ENCODE measurements at places on chromosomes 11 and 22.

DNA sequence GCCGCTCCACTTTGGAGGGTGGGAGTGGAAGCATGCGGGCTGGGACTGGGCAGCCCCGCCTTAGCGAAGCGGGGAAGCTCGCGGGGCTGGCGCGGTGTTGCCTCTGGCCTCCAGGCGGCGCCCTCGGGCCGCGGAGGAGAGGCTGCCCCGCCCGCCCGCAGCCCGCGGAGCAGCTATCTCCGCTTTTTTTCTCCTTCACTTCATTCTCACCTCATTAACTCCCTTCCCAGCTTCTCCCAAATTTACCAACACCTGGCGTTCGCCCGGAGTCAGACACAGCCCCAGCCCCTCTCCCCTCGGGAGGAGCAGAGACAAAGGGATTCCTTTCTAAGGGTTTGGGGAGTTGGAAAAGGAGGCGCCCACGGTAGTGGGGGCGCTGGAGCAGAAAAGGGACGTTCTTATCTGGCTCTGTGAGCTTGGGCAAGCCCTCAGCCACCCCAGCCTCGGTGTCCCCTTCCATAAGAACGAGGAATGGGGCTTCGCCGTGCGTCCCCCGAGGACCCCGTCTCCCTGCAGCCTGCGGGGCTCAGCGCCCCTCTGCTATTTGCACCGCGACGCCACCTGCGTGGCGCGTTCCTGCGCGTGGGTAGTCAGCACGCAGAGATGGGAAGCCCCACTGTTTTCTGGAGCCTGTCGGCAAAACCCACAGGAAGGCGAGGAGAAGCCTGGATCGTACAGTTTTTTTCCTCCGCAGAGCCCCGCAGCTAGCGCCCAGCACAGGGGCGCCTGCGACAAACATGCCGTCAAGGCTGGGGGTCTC, 1.5 kb upstream of the WNT11 start:
- DNase-seq, result peak; percentile 76

GRCh38 chr11:58075781-58076180, 45.0 kb downstream of the OR6Q1 start:
- no peak for DNase-seq

DNA sequence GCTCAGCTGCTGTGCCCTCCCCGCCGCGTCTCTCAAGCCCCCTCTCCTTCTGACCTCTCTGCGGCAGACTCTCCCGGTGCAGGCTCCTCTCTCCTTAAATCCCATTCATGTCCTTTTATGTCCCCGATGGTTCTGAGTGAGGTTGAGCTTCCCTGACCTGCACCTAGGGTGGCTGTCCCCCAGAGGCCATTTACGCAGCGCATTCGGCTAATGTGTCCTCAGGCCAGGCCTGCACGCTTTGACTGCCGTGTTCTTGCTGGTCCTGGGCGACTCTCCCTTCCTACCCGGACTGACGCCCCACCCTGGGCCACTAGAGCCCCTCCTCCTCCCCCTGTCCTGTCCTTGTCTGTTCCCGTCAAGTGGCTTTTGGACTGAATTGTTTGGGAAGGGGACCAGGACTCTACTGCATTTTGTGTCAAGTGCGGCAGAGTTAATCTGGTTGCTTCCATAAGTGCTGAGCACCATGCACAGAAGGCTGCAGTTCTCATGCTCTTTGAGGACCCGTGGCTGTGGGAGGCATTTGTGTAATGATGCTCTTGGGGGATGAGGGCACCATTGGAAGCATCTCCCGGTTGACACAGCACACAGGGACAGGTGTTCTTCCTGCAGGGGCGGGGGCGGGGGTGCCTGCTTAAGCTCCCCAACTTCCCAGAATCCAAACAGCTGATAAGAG, 37.1 kb downstream of the IGHMBP2 start:
- DNase-seq, result no peak

DNA sequence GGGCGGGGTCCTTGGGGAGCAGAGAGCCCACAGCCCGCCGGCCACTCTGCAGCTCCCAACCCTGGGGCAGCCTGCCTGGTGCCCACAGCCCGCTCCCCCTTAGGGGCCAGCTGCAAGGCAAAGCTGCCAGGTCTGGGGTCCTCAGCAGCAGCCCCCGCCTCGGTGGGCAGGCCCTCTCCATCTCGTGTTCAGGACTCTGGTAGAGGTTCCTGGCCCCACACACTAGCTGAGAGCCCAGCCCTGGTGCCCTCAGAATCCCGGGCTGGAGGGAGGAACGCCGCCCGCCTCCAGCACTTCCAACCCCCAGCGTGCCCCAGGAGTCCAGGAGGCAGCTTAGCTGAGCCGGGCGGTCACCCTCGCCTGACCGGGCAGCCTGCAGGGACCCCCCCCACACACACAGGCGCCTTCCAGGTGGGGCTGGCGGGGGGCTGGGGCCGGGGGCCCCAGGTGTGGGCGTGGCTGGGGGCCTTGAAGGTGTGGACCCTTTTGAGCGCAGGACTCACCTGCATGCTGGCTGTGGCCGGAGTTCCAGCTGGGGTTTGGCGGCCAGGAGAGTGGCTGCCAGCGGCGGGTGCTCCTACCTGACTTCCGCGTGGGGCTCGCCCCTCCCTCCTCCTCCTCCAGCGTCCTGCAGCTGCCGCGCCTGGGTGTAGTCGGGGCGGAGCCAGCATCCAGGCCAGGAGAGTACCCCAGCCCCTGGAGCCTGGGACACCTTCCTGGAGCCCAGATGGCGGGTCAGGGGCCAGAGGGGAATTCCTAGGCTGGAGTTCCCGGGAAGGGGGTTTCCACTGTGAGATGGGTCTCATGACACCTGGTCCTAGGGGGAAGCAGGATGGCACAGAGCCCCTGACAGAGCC, at the start of gene ANO9:
Gene ANO9 (minus strand): TSS at position 594 of the 857 bp plus-strand sequence. CDS start 85 bp downstream, at position 509.
- peak; percentile 53 for DNase-seq

- DNase-seq, result no peak
These were observed 10.3 kb downstream of the TRPM5 start for GRCh38 chr11:2434008-2434407.

- DNase-seq, result no peak
These were observed 21.7 kb downstream of the SLC25A17 start for GRCh38 chr22:40797427-40797826.

DNA sequence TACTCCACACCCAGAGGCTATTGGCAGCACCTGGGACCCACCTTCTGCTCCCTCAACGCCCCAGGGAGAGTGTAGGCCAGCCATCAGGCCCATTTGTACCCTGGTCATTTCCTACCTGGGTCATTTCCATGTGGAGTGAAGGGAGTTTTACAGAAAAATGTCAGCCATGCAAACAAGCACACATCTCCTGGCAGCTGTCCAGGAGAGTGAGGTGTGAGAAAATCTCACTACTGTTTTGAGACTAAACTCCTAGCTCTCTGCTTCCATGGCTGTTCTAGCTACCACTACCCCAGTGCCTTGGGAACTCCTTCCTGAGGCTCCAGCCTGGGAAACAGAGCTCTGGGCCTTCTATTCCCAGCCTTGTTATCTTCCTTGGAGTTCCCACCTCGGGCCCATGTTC, 2.8 kb upstream of the TMPRSS13 start:
- no peak for DNase-seq

DNA sequence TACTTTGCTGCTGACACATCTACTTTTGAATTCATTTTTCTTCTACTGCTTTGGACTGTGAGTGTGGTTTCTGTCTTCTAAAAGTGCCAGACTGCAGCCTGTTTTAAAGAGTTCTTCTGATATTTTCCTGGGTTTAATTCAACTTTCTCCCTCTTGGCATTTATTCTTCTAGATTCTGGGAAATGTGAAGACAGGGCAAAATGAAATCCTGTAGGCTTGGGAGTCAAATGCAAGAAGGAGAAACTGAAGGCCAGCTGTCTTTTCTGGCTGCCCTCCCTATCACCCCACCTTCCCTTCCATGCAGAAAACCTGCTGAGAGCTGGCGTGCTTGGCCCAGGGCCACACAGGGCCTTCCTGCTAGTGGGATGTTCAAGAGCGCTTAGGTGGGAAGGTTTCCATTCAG, 7.6 kb downstream of the ZNF70 start:
- no peak for DNase-seq

DNA sequence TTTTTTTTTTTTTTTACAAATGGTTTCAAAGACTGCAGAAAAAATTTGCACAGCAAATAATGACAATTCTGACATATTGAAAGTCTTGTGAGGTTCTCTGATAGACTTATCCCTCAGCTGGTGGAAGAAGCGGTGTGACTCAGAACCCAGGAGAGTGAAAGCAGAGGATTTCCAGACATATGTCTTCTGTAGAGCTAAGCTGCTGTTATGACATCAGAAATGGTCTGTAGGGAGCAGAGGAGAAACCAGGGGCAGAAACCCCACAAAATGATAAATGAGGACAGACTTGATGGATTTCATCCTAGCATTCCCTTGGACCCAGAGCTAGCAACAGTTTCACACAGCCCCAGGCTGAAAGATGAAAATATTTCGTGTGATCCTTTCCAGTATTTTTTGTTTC, 582.6 kb downstream of the METTL15 start:
- no peak for DNase-seq

GRCh38 chr11:66194391-66194790, 74.0 kb upstream of the RAB1B start:
- DNase-seq, result no peak

DNA sequence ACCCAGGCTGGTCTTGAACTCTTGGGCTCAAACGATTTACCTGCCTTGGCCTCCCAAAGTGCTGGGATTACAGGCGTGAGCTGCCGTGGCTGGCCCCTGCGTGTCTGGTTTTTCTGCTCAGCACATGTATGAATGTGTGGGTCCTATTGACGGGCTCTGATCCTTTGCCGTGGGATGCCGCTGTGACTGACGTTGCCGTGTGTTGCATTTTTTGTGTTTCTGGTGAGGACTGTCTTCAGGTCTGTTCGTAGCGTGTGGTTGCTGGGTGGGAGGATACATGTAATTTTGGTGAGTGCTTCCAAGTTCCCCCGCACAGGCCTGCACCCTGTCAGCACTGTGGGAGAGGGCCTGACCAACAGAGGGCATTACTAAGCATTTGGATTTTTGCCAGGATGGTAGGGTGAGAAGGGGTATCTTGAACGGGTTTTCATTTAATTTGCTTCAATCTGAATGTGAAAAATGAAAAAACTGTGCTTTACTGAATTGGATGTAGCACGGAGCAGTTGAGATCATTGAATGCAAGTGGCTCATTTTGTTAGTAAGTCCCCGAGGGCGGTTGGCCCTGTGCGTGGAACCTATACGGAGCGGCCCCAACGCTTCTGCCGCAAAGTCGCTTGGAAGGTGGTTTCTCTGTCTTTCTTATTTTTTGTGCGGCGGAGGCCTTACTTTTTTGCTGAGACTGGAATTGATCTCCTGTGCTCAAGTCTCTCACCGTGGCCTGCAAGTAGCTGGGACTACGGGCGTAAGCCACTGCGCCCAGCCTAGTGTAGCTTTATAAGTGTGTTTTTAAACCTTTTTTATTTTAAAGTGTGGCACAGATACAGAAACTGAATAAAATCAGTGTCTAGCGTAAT, 8.2 kb downstream of the ZBED4 start:
- DNase-seq, result no peak

DNA sequence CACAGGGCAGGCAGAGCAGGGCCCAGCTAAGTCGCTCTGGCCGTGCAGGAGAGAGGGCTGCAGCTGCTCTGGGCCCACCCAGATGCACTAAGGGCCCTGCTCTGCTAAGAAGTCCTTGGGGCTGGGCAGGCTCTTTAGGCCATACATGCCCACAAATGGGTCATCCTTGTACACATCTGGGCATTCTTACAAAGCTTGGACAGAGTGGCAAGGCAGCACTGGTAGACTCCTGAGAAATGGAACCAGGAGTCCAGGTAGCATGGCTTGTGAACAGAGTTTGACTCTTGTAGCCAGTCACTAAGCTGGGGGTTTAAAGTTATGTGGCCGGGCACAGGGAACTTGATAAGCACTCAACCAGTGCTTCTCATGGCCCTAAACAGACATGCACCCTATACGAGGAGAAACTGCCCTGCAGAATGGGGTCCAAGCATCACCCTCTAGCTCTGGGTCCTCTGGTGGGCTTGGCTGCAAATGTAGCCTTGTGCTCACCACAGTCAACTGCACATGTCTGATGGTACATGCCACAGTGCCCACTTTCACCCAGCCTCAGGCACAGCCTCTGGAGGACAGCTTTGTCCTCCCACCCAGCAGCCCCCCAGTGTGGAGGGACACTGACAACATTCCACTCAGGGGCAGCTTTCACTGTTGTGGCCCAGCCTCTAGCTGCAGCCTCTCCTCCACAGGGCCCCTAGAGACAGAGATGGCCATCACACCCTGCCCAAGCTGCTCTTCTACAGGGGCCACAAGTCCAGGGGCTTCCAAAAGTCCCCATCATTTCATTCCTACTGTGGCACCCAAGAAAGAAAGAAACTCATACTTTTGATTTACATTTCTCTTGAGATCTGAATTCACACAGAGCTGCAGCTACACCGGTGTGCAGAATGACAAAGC, 75.2 kb downstream of the DGCR2 start:
- DNase-seq, result no peak

GRCh38 chr11:128686745-128687177, 7.1 kb upstream of the FLI1 start:
- DNase-seq, result peak; percentile 57

- no peak for DNase-seq
These were observed 6.5 kb downstream of the CSNK1E start for GRCh38 chr22:38310518-38311322.

GRCh38 chr11:122112470-122113365, 3.3 kb downstream of the BLID start:
- DNase-seq, result no peak

DNA sequence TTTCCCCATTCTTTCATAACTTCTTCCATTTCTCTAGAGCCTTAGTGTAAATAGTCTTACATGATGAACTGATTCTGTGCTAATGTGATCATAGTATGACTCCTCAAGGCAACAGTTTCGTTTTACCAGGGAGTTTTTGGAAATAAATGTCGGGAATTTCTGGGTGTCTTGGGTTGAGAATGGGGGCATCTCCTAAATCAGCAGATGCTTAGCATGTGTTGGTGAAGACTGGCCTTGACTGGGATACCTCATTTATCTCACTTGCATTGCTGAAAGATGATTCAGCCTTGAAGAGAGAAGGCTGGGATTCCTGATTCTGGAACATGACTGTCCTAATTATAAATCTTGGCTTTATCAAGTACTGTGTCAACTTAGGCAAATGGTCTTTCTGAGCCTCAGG, 115.7 kb upstream of the C11orf87 start:
- DNase-seq, result no peak

Measured in activated CD4-positive, alpha-beta T cell treated with anti-CD3 and anti-CD28 coated beads, Interleukin-2, amount 50 U/mL, for 1 hour (primary cell).